Activated naive CD8-positive, alpha-beta T cell treated with anti-CD3 and anti-CD28 coated beads for 36 hours (primary cell): ENCODE measurements at places on chromosomes 6 and 20. TPM values are rescaled to one million over a fixed set of nuclear protein-coding genes. Genes with fewer than 3 reads are reported as not detected.

Gene VWA7
- 1.6 TPM for total RNA-seq

Gene MTO1
- 51.2 TPM for total RNA-seq

Gene CPNE5
- 1.2 TPM for total RNA-seq

Gene SLC13A3
- not detected for total RNA-seq

Gene LY6G5C
- 2.3 TPM for total RNA-seq

Gene VGLL2
- not detected for total RNA-seq

Gene DOK5
- total RNA-seq: 3.9 TPM

GRCh38 chr6:39610221-39610620 is 115.0 kb downstream of the KIF6 start:
- DNase-seq: no peak

DNA sequence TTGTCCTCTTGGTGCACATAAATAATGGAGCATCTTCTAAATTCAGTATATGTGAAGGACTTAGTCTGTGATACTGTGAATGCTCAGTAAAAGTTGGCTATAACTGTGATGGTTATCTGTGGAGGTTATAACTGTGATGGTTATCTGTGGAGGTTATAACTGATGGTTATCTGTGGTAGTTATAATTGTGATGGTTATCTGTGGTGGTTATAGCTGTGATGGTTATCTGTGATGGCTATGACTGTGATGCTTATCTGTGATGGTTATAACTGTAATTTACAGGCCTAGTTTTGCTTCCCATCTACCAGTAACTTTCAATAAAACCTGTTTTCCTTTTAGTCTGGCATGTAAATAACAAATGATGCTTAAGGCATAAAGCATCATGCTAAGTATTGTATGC is 16.5 kb downstream of the PTK7 start:
- no peak for DNase-seq

DNA sequence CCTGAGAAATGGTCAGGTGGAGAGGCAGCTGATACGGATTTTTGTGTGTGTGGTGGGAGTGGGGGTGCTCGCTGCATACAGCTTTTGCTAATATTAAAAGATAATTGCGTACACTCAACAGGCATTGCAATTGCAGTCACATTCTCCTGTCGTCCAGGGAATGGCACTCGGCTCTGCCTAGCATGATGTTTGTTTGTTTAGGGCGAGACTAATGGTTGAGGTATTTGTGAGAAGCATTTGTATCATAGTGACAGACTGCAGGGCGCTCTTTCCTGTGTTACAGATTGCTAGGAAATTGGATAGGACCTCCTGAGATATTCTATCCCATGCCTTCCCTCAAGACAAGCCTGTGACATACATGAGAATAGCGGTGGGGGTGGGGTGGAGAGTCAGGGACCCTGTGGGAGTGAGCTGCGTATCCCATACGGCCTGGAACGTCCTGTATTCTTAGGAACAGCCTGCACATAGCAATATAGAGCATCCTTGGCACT is 207.4 kb downstream of the SOX4 start:
- DNase-seq: no peak

- no peak for DNase-seq
Measured at GRCh38 chr6:135211306-135211702, 30.2 kb downstream of the MYB start.

- DNase-seq: no peak
Measured at GRCh38 chr6:80769106-80769505, 662.6 kb downstream of the BCKDHB start.

DNA sequence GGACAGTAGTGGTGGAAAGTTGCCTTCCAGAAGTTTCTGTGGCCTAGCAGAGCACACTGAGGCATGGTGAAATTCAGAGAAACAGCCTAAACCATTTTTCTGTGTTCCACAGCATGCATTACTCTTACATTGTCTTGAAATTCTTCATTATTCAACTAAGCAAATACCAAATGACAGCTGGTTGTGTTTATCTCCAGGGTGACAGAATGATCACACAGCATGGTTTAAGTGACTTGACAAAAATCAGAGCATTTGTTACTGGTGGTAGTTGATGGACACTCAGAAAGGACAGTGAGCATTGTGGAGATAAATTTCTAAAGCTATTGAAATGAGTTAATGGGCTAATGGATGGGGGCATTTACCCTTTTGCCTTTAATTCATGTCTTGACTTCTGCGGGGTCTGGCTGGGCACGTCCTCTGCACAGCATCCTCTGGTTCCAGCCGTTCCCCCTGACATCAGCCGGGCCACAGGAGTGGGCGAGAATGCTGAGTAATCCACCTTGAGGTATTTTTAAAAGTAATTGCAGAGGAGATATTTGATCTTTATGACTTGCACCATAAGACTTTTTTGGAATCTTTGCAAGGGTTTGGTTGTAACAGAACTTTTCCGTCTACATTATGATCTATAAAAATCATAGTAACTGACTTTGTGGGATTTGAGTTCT is 78.9 kb upstream of the SCP2D1 start:
- no peak for DNase-seq

GRCh38 chr20:38815446-38815845 is 9.9 kb downstream of the PPP1R16B start:
- DNase-seq: no peak

DNA sequence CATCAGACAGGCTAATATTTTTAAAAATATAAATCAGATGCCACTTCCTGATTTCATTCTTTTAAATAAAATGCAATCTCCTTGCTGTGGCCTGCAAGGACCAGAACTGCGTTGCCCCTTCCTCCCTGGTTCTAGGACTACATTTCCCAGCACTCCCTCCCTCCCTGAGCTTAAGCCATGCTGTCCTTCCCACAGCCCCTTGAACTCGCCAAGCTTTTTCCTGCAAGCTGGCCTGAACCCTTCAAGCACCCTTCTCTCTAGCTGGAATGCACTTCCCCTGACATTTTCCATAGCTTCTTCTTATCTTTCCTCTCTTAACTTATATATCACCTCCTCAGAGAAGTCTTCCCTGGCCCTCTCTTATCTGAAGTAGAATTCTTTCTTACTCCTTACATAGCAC is 6.1 kb upstream of the DOK5 start:
- DNase-seq: no peak

GRCh38 chr6:2522521-2522920 is 228.2 kb downstream of the MYLK4 start:
- no peak for DNase-seq

GRCh38 chr6:130118236-130118635 is 99.9 kb downstream of the L3MBTL3 start:
- DNase-seq: no peak

DNA sequence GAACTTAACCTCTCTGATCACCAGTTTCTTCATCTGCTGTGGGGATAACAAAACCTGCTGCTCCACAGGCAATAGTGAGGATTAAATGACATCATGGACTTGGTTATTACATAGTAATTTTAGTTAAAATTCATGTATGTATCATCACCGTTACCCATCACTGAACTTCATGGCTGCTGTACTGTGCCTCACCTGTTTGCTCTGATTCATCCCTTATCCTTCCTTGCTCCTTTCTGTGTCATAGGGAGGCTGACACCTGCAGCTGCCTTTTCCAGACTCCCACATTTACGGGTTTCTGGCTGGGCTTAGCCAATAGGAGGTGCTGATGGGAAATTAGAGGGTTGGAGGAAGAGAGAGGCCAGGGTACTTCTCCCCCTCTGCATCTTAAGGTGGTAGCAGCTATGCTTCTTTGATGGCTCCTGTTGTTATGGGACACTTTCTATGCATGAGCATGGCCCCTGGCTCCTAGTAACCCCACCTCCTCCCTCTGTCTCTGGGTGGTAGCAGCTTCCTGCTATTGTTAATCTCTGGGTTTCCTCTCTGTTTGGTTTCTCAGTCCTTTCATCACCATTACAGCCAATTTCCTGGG is 332.1 kb downstream of the DHX35 start:
- DNase-seq: no peak

- DNase-seq: no peak
Measured at GRCh38 chr6:101816716-101817115, 423.2 kb downstream of the GRIK2 start.

DNA sequence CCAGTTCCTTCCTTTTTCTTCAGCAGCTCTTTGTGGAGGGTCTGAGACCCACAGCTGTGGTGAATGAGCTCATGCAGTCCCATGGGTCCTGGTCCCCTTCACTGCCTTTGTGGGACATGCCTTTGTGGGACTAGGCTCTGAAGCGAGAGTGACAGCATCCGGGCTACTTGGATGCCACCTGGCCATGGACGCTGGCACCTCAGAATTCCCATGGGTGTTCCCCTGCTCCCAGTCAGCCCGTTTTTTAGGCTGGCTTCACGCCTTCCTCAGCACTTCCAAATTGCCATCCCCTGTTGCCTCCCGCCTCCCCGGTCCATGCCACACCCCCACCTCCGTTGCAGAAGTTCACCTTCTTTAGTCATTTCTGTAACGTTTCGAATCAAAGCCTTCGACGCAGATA is 45.1 kb downstream of the RAMACL start:
- no peak for DNase-seq

GRCh38 chr6:75759207-75759606 is 10.2 kb downstream of the MYO6 start:
- no peak for DNase-seq

DNA sequence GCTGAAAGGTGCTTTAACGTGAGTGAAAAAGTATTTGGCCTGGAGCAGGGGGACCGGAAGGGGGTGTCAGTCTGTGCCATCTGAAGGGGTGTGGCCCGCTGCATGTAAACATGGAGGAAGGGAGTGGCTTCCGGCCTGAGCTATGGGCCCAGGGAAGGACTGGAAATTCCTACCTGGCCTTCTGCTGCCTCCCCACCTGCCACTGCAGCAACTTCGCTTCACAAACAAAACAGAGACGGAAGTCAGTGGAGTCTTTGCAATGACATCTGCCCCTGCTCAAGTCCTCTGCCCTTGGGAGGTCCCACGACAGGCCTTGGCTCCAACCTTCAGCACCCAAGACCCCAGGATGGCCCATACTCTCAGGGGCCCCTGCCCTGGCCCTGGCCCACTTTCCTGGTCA is 28.1 kb upstream of the FOXP4 start:
- DNase-seq: no peak

DNA sequence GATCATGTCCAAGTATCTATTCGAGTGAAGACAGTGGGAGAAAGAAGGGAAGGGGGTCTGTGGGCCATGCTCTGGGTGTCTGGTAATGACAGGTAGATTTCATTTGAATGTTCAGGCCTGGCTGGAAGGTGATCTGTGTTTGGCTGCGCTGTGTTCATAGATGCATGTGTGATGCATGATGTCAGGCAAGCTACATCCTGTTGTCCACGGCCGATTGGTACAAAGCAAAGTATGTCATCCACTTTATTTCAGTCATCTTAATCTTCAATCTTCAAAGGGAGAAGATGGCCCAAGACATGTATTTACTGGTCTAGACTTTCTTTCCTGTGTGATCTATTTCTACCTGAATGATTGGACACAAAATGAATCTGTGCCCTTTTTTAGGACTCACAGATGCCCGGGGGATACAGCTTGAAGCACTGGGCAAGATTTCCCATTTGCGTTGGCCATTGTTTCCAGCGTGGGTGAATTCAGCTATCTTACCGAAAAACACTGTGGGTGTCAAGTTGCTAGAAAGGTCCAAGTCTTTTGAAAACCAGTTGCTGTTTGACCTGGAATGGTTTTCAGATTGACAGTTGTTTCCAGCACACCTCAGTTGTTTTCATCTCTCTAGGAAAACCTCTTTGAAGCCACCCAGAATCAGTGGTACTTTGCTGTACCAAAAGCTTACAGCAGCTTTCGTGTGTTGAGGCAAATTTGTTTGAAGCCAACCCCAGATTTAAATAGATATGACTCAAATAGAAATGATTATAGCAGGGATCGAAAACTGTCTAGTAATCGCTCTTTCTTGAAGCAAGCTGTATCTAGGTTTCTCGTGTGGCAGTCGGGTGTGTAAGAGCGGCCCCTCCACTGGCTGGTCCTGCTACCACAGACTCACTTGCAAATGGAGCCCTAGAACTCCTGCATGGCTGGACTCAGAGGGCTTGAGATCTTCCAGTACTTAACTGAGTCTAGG is 27.2 kb downstream of the DUSP22 start:
- no peak for DNase-seq

DNA sequence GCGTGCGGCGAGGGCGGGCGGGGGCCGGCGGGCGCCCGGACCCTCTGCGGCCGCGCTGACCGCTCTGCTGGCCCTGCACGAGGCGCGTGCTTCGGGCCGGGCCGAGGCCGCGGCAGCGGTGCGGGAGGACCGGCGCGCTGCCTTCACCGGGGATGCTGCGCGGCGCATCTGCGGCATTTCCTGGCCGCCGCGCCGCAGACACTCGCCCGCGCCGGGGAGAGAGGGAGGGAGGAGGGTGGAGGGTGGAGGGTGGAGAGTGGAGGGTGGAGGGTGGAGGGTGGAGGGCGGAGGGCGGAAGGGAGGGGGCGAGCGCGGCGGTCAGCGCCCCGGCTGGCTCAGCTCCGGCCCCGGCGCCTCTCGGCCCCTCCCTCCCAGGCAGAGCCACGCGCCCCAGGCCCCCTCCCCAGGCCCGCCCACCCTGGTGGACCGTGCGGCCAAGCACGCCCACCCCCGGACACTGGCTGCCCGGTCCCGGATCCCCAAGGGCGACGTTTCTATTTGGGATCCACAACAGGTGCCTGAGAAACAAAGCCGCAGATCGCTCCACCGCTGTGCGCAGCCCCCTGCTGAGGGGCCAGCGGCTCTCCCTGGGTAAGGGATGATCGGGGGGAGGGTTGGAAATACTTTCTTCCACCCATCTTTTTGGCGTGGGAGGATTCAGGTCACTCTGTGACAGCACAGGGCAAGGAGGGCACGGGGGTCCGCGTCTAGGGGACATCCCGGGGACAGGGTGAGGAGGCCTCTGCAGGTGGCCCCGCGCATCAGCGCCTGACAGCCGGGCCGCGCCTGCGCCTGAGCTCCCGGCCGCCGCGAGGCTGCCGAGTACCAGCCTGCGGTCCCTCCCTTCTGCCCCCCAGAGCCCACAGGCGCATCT is 111.2 kb upstream of the BEND6 start:
- peak; percentile 75 for DNase-seq
